ENCODE measurements at places on chromosomes 3 and 15. TPM values are rescaled to one million over a fixed set of nuclear protein-coding genes. Genes with fewer than 3 reads are reported as not detected.

Gene KPNA4
- total RNA-seq = 33.7 TPM

Gene CYP1A2
- total RNA-seq = not detected

Gene KLHL6
- total RNA-seq = 53.4 TPM

Gene PLA2G4D
- not detected for total RNA-seq

Gene AMOTL2
- total RNA-seq = not detected

Gene IQCF5
- total RNA-seq = not detected

Gene TMOD3
- 62.5 TPM for total RNA-seq

Gene PLCH1
- total RNA-seq = 0.14 TPM

Gene VPS8
- 78.4 TPM for total RNA-seq
